Liver (tissue), 10 donors: ENCODE measurements at places on chromosomes 16 and 17. TPM values are rescaled to one million over a fixed set of nuclear protein-coding genes. Genes with fewer than 3 reads are reported as not detected.

HBQ1 gene
- total RNA-seq, result not detected

EPN3 gene
- total RNA-seq, result 0.51 TPM

DNA sequence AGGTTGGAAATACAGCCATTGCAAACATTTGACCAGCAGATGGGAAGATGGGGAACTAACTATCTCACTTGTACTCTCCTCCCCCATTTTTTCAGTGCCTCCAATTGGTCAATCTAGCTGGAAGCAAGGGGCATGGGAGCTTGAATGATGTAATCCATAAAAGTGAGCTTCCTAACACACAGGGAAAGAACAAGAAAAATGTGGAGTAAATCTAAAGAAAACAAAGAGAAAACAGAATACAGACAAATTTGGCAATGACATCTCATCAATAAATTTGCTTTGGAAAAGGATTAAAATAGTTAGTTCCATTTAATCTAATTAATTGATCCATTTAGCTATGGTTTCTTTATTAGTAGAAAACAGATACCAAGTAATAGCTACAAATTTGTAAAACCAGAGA, 592.6 kb upstream of the SOX9 start:
- no peaks in the 10 kb centered on the region for H3K36me3 ChIP-seq
- H3K4me1 ChIP-seq, result no peaks in the 10 kb centered on the region
- H3K4me3 ChIP-seq, result no peak overlapping the region
- no peaks in the 10 kb centered on the region for H3K27me3 ChIP-seq
- no peak overlapping the region for H3K27ac ChIP-seq

DNA sequence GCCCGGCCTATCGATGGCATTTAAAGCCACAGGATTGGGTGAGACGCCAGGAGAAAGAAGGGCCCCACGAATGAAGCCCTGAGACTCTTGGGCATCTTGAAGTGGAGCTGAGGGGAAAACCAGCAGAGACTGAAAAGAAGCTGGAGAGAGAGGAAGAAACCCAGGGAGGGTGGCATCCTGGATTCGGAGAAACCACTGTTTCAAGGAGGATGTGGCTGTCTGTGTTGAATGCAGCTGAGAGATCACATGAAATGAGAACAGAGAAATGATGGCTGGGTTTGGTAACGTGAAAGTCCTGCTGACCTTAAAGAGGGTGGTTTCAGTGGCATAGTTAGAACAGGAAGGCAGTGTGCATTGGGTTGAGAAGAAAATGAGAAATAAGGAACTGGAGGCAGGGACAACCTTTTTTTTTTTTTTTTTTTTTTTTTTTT, 3.8 kb downstream of the TNFSF12 start:
- no peak overlapping the region for H3K4me3 ChIP-seq
- H3K4me1 ChIP-seq, result no peaks in the 10 kb centered on the region
- no peak overlapping the region for H3K27ac ChIP-seq

DNA sequence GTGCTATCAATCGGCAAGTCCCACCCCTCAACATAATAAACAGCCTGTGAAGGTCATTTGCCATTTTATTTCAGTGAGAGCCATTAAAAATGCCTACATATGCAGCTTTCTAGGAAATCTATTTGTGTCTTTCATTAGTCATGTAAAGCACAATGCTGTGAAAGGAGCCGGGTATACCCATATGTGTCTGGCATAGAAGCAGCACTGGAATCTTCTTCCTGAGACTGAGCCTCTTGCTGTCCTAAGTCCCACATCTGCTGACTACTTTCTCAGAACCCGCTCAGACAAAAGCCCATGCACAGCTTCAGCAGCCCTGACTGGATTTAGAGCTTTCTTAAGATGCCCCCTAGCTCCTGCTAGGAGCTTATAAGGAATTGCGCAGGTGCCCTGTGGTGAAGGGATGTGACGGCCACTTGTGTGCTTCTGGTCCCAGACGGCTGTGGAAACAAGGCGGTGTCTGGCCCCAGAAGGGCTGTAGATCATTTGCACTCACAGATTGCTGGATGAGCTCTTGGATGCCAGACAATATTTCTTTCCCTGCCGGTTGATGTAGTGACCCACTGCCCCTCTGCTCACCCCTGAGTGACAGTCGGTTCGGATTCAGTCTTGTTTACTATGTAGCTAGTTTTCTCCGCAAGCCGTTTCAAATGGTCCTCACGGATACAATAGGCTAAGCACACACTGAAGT, 172.2 kb downstream of the ANKFN1 start:
- H3K27me3 ChIP-seq, result peaks cover 12% of the 10 kb centered on the region
- H3K36me3 ChIP-seq, result no peaks in the 10 kb centered on the region
- H3K4me1 ChIP-seq, result no peaks in the 10 kb centered on the region
- H3K27ac ChIP-seq, result no peak overlapping the region

DNA sequence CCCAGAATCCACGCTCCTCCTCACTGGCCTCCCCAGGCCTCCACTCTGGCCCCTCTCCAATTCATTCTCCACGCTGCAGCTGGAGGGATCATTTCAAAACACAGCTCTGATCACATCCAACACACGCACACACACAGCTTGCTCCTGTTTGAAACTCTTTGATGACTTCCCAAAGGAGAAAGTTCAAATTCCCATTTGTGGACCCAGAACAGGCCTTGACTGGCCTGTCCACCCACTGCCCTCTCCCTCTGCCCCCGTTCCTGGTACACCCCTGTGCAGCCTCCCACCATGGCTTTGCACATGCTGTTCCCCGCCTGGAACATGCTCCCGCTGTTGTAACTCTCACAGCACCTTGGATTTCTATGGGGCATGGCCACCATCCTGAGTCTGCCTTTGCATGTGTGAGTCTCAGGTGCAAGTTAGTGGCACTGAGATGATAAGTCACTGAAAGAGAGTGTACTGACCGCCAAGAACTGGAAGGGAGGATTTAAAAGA, 100.0 kb downstream of the GSG1L start:
- no peaks in the 10 kb centered on the region for H3K4me1 ChIP-seq
- no peaks in the 10 kb centered on the region for H3K27me3 ChIP-seq
- DNase-seq, result no peak

DNA sequence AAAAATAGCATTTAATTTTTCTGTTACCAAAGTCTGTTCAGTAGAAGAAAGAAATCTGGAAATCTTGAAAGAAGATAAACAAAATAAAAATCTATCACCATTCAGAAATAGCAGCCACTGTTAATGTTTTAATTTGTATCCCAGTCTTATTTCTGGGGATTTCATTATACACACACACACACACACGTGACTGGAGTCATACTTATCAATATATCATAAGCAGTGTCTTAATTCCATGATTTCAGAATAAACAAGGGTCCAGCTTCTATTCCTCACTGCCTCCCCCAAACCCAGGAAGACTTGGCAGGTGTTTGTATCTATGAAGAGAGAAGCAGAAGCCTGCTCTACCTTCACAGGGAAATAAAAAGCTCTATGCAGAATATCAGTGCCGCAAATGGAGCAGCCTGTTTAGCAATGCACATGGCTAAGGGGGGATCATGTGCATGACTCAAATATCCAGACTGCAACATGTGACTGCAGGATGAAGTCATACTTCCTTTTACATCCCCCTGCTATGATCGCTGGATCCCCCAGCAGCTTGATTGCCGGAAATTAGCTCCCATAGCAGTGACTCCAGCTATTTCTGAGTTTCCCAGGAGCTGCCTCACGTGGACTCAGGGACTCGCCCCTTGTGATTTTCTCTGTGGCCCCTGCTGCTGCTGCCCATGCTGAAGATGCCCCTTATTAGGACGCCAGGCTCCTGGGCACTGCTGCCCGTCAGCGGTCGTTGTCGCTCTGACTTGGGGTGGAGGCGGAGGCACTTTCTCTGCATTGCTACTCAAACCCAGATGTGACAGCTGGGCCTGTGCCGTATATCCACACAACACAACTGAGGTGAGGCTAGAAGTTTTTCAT, 341.0 kb downstream of the CPPED1 start:
- no peak for DNase-seq
- no peaks in the 10 kb centered on the region for H3K4me1 ChIP-seq
- H3K27ac ChIP-seq, result no peak overlapping the region
- no peak overlapping the region for H3K4me3 ChIP-seq
- H3K27me3 ChIP-seq, result no peaks in the 10 kb centered on the region

DNA sequence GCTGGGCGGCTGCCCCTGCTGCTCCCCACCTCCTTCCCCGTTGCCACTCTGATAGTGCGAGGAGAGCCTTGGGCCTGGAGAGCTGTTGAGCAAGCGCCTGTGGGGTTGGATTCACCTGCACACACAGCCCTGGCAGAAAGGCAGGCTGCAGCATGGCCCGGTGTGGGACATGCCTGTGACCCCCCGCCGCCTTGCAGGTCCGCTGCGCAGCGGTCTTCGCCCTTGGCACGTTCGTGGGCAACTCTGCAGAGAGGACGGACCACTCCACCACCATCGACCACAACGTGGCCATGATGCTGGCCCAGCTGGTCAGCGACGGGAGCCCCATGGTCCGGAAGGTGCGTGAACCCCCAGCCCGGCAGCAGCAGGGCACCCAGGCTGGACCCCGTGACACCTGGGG, 106.8 kb upstream of the CHMP6 start:
- peaks cover 2% of the 10 kb centered on the region for H3K36me3 ChIP-seq
- no peak overlapping the region for H3K4me3 ChIP-seq
- H3K27ac ChIP-seq, result no peak overlapping the region
- no peaks in the 10 kb centered on the region for H3K27me3 ChIP-seq
- DNase-seq, result no peak
- H3K4me1 ChIP-seq, result no peaks in the 10 kb centered on the region

RNF43 gene
- total RNA-seq, result 4.5 TPM

- DNase-seq, result no peak
- H3K4me1 ChIP-seq, result peaks cover 31% of the 10 kb centered on the region
- peak overlapping the region; percentile 96 for H3K27ac ChIP-seq
Measured at GRCh38 chr17:59619035-59619297, 729 bp upstream of the CLTC start.

- no peak overlapping the region for H3K27ac ChIP-seq
- no peaks in the 10 kb centered on the region for H3K27me3 ChIP-seq
- no peak overlapping the region for H3K4me3 ChIP-seq
- H3K4me1 ChIP-seq, result no peaks in the 10 kb centered on the region
- H3K36me3 ChIP-seq, result no peaks in the 10 kb centered on the region
Measured at GRCh38 chr17:27945953-27946352, 52.8 kb upstream of the LYRM9 start.

- no peaks in the 10 kb centered on the region for H3K36me3 ChIP-seq
- H3K4me3 ChIP-seq, result no peak overlapping the region
- H3K27ac ChIP-seq, result no peak overlapping the region
Measured at GRCh38 chr17:36643086-36643685, 41.8 kb downstream of the MRM1 start.

GRCh38 chr16:68907781-68908181, 64.5 kb downstream of the TANGO6 start:
- no peak overlapping the region for H3K27ac ChIP-seq
- H3K27me3 ChIP-seq, result no peaks in the 10 kb centered on the region
- peaks cover 2% of the 10 kb centered on the region for H3K36me3 ChIP-seq
- DNase-seq, result no peak
- H3K4me1 ChIP-seq, result peaks cover 6% of the 10 kb centered on the region

SOX15 gene
- 0.17 TPM for total RNA-seq
